ENCODE measurements at places on chromosomes 1 and 21.

DNA sequence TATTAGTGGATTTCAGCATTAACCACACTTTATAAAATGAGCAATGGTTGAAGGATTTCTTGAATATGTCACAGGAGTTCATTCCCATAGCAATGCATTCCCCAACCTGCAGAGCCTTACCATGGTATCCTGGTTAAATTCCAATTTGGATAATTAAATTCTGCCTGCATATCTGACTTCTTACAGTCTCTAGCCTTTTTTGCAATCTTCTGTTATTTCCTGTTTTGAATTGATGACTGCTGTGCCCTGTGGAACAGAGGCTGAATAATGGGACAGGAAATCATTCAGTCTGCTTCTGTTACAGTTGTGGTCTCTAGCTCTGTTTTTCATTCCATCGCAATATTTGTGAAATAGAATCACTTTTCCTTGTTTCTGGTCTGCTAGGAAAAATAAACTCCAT is 1823.9 kb downstream of the PLA2G4A start:
- DNase-seq, result peak; percentile 79

DNA sequence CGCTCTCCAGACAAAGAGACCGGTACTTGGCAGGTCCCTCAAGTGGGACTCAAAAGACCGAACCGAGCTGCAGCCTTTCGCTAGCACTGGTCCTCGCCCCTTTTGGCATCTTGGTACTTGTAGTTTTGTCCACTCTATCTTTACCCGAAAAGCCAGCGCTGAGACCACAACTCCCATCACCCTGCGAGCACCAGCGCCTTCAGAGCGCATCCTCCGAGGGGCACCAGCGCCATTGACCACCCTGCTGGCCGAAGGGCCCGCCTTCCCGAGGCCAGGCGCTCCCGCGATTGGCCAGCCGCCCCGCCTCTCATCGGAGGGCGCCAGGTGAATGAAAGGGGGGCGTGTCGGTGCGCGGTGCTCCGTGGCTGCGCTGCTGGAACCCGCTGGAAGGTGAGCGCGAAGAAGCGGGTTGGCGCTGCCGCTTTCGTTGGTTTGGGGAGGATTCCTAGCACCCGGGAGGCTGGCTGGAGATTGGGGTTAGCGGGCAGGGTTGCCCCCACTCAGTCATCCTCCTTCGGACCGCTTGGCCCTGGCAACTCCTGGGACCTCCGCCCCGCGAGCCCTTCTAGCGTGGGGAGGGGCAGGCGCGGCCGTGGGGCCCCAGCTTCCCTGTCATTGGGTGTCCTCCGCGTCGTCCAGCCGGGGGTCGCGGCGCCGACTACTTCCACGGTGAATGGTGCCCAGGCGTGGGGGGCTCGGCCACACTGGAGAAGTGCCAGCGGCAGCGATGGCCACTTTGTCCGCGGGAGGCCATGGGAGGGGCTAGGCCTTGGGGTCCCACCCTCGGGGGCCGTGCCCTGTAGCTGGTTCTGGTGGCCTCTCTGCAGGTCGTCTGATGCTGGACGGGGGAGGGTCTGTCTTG is at the start of gene ZBTB8B:
Gene ZBTB8B, plus strand, starts transcription at position 357 of the 862 bp plus-strand sequence. CDS start 5,553 bp downstream, outside the sequence.
- DNase-seq, result no peak

GRCh38 chr1:147669469-147670318 is 630 bp downstream of the ACP6 start:
- no peak for DNase-seq

DNA sequence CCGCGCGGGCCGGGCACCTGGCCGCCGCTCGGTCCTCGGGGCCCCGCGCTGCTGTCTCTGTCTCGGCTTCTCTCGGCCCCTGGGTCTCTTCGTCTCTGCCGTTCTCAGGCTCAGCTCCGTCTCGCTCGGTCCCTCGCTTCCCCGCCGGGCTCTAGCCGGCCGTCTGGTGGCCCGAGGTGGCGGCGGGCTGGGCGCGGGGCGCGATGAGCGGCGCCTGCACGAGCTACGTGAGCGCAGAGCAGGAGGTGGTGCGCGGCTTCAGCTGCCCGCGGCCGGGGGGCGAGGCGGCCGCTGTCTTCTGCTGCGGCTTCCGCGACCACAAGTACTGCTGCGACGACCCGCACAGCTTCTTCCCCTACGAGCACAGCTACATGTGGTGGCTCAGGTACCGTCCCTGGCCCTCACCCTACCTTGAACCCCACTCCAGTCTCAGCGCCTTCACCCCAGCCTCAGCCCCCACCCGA is 355 bp downstream of the SHISAL2A start:
- DNase-seq, result no peak

DNA sequence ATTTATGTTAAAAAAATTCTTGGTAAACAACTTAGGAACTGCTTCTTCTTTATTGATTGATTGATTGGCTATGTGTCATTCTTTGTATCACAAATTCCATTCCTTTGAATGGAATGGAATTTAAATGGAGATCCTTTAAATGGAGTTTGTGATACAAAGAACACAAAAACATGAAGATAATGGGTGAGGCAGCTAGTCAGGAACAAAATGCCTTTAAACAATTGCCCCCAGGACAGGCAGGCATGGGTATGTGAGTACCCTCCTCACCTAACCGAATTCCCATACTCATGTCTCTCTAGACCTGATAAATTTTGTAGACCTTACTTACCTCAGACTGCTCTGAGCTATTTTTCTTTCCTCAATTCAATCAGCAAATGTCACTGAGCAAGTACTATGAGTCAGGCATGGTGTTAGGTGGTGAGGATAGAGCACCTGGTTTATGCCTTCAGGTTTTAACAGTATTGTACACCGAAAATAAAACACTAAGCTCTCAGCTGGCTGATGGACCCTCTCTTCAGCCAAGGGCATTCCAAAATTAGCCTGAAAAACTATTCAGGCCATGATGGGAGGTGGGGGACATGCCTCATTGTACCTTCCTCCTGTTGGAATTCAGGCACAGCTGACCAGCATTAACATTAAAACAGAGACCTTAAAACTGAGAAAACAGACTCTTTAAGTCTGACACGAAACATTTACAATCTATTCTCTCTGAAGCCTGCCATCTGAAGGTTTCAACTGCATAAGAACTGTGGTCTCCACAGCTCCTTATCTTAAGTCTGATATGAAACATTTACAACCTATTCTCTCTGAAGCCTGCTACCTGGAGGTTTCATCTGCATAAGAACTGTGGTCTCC is 58.9 kb downstream of the OLFML3 start:
- DNase-seq, result no peak

DNA sequence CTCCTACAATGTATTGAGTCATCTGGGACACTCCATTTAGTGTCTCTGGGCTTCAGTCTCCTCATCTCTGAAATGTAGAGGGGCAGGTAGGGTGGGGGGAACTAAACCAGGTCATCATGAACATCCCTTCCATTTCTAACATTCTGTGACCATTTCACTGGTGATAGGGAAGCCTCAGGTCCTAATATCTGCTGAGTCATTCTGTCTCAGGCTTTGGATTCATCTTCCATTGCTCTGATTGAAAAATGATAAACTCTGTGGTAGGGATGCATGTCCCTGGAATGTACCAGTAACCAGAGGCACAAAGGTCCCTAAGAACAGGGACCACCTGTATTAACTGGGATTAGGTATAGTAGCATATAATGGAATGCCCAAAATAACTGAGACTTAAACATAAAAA is 36.2 kb upstream of the LRRC52 start:
- DNase-seq, result no peak

GRCh38 chr1:167268347-167268787 is 47.7 kb downstream of the POU2F1 start:
- DNase-seq, result no peak

DNA sequence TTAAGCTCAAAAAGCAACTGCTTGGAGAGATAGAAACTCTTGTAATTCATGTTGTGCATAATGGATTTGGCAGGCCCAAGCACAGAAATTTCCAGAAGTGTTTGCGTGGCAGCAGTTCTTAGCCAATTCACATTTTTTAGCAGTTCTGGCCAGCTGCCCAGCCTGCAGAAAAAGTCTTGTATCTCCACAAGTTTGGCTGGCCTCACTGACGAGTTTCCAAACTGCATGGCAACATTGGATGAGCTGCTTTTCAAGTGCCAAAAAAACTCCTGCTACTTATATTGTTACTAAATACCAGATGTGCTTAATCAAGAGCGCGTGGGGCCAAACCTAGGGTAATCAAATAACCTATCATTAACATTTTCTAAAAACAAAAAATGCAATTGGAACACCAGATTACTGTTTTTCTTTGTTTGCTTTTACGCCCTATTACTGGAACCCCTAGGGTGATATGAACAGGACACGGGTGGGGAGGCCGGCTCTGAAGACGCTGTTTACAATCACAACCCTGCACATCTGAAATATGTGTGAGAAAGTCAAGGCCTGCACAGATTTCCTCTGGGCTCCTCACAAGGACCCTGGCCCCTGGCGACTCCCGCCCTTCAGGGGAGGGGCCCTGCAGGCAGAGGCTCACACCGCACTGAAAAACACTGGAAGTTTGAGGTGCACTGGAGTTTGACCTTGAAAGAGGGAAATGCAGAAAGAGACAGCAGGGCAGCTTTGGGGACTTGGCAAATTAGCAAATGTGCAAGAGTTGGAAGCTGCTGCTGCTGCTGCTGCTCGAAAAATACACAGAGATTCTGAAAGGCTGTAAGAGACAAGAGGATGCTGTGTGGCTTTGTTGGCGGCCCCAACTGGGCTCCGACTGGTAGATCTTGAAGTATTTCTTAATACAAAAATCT is 55.2 kb upstream of the TARBP1 start:
- DNase-seq, result peak; percentile 98

GRCh38 chr1:45769261-45769932 is 18.9 kb upstream of the IPP start:
- DNase-seq, result peak; percentile 17

DNA sequence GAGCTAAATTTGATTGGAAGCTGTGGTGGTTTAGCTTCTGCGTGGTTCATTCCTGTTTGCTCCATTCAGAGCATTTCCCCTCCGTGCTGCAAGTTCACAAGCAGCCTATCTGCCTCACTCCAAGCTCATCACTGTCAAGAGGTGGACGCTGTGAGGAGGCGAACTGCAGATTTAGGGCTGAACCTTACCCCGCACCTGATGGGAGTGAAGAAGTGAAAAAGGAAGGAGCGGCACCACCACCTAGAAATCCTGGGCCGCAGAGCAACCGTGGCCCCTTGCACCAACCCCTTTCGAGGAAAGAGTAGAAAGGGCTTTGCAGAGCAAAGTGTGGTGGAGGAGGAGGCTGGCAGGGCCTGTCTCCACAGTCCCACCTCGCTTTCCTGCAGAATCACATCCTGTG is 117.4 kb downstream of the IER5 start:
- DNase-seq, result no peak

DNA sequence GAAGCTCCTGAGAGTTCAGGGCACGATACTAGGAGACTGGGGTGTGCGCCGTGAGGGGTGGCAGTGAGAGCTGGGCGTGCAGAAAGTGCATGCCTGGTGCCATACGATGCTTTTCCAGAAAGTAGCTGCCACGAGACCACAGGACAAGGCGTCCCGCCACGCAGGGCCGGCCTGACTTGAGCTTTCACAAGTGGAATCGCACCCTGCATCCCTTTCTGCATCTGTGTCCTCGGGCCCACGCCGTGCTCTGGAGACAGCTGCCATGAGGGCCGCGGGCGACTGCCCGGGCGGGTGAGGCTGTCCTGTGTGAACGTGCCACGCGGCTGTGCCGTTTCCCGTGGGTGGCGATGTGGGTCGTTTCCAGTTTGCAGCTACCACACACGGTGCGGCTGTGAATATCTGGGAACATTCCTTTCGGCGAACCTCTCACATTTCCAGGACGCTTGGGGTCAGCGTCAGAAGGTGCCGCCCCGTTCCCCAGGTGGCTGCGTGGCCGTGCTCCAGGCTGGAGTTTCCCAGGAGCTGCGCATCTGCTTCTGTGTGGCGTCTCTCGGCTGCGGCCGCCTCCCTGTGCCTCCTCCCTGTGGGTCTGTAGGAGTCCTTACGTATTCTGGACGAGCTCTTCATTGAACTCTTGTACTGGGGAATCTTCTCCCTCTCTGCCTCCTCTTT is 1.0 kb upstream of the PERM1 start:
- no peak for DNase-seq

GRCh38 chr1:47147047-47147785 is 10.0 kb downstream of the CYP4A22 start:
- DNase-seq, result no peak

DNA sequence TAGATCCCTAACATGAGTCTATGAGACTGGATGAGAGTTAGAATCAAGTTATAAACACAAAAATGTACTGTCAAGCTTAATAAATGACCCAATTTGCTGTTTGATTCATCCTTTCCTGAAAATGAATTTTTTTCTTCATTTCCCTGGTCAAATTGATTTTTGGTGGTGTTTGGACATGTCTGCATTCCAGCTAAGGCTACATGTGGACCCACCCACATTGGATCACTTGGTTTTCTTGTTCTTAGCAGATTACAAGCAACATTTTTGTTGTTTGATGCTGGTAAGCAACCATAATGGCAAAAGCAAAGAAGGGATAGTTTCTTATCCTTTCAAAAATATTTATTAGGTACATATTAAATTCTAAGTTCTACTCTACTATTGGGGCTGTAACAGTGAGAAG is 181.1 kb downstream of the NEK7 start:
- no peak for DNase-seq

DNA sequence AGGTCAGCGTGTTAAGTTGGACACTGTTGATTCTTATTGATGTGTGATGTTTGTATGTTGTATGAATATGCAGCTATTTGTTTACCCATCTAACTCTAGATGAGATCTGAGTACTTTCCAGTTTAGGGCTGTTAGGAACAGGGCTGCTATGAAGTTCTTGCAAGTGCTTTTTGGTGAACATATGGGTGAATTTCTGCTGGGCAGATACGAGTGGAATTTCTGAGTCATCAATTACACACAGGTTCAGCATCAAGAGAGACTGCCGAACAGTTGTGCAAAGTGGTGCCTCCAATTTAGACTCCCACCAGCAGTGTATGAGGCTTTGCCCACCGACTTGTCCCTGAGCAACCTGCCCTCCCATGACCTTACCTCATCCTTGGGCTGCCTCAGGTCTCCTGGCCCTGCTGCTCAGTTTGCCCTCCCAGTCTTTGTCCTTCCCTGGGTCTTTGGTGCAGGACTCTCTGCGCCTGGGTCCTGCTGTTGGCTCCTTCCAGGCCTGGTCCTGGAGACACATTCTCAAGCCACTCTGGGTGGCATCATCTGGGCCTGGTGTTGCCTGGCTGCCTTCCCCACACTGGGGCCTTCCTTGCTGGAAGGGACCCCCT is 343.6 kb downstream of the PTPRU start:
- peak; percentile 46 for DNase-seq

- DNase-seq, result no peak
These were observed 426.1 kb downstream of the NUF2 start for GRCh38 chr1:163747855-163748254.

DNA sequence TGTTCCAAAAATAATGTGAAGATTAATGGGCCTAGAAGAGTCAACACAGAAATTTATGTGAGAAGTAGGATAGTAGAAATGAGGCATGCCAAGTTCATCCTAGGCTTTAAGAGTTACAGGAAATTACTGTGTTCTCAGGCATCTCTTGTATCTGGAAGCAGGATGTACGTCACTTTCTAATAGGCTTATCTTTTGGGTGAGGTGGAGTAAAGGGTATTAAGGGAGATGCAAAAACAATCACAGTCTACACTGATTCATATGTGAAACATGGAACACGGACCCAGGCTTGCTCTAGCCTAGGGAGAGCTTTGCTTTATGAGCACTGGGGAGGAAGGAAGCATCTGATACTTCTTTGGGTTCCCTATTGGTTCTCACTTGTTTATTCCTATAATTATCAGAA is 84.5 kb upstream of the RGS4 start:
- DNase-seq, result no peak

- no peak for DNase-seq
These were observed 566.5 kb upstream of the ADGRL2 start for GRCh38 chr1:81234237-81234636.

Data from AG04449 (cell line).